ENCODE measurements at places on chromosomes 11 and 22.

GRCh38 chr22:17836992-17837742 lies 62.9 kb upstream of the BID start:
- no peak for DNase-seq

GRCh38 chr11:26608507-26609146 lies 36.6 kb upstream of the MUC15 start:
- no peak for DNase-seq

DNA sequence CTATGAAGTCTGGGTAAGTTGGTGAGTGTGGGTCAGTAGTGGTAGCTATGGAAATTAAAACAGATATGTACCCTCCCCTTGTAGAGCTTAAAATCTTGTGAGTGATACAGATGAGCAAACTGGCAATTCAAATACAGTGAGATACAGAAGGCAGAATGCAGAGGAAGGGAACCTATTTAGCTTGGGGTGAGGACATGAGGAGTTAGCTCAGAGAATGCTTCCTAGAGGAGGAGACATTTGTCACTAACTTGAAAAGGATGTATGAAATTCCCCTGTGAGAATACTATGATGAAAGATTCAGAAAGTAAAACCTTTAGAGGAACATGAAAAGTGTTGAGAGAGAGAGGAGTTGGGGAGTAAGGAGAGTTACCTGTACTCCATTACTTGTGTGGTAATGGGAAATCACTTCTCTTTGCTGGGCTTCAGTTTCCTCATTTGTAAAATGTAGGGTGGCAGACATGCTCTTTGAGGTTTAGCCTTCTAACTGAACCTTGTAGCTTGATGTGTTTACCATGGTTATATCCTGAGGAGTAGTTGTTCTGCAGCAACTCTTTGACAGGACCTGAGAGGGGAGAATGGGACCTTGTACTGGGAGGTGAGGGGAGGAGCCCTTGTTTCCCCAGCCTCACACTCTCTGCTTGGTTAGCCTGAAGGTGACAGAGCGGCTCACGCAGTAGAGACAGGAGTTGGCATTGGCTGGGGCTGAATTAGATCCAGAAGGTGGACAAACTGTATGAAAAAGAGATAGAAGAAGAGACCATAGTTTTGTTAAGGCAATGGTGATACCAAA lies 17.9 kb downstream of the SWAP70 start:
- no peak for DNase-seq

GRCh38 chr11:115758011-115758410 lies 253.8 kb upstream of the CADM1 start:
- no peak for DNase-seq

- no peak for DNase-seq
These were observed 6.1 kb upstream of the UPB1 start for GRCh38 chr22:24489011-24489410.

All from NCI-H526 (cell line).